ENCODE measurements at places on chromosomes 3 and 15.

- DNase-seq = no peak
Measured at GRCh38 chr3:178482981-178483380, 53.3 kb upstream of the KCNMB2 start.

- DNase-seq = no peak
Measured at GRCh38 chr15:56749982-56750381, 16.7 kb upstream of the ZNF280D start.

DNA sequence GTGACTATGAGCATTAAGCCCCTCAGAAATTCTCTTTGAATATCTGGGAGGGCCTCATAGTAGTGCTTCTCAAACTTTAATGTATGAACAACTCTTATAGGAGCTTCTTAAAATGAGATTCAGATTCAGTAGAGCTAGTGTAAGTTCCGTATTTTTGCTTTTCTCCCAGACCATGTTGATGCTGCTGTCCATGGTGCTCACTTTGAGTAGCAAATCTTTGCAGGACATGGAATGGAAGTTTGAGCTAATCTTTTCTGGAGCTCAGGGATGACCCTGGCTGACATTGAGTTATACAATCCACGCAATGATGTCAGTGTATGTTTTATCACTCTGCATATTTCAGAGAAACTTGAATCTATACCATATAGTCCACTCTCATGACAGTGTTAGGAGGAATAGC is 134.2 kb downstream of the OTOL1 start:
- DNase-seq = no peak

- DNase-seq = no peak
Measured at GRCh38 chr15:43285609-43286037, 18.9 kb upstream of the TGM5 start.

All from substantia nigra (tissue), 51 donors.